ENCODE measurements at places on chromosomes 12 and 14.
A peak's percentile ranks its signal among the peaks of the same experiment; 100 is the strongest.

DNA sequence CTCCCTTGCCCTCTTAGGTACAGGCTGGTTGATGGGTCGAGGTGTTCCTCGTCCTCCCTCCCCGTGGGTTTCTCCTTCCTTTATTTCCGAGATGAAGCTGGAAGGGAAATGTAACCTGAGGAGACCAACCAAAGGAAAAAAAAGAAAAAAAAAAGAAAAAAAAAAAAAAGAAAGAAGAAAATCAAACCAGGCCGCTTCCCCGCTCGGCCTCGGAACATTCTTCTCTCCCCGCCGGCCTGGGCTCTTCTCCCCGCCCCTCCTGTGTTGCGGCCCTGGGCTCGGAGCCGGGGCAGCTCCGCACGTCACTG, 1.6 kb upstream of the NFATC4 start:
- DNase-seq: no peak

- no peak for DNase-seq
Observed at GRCh38 chr14:24224618-24225071, 7.5 kb downstream of the NEDD8 start.

DNA sequence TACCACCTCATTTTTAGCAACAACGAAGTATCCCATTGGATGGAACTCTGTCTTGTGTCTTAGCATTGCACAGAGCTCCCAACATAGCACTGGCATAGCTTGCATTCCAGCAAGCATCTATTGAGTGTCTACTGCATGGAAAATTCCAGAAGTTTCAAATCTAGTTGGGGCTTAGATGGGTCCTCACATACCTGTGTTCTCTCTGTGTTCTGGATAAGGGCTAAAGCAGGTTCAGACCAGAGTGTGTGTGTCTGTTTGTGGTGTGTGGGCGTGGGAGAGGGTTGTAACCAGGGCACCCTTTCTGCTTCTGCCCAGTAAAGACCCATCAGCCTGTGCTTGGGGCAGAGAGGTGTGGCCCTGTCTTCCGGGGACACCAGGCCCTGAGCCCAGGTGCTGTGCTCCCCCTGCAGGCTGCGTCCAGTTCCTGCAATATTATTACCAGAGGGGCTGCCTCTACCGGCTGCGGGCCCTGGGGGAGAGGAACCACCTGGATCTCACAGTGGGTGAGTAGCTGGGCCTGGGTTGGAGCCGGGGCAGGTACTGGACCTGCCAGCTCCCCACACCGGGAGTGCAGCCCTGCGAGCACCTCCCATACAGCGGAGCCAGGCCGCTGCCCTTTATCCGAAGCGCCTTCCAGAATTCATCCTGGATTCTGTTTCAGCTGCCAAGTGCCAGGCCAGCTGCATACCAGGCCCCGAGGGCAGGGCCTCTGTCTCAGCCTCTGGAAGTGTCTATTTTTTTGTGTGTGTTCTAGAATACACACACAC, 20.3 kb downstream of the RHOF start:
- DNase-seq: peak; percentile 90

GRCh38 chr14:99213101-99213500, 58.9 kb downstream of the BCL11B start:
- no peak for DNase-seq

GRCh38 chr12:68276402-68276930, 23.1 kb upstream of the IL22 start:
- no peak for DNase-seq

- DNase-seq: no peak
Observed at GRCh38 chr14:100692256-100692655, 34.4 kb upstream of the DLK1 start.

GRCh38 chr14:24080888-24081738, 9.8 kb downstream of the CPNE6 start:
- DNase-seq: peak; percentile 77

- DNase-seq: no peak
Observed at GRCh38 chr12:12477532-12477890, 85.2 kb downstream of the DUSP16 start.

DNA sequence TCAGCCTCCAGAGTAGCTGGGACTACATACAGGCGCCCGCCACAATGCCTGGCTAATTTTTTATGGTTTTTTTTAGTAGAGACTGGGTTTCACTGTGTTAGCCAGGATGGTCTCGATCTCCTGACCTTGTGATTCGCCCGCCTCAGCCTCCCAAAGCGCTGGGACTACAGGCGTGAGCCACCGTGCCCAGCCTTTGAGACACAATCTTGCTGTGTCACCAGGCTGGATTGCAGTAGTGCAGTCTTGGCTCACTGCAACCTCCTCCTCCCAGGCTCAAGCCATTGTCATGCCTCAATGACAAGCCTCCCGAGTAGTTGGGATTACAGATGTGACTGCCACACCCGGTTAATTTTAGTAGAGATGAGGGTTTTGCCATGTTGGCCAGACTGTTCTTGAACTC, 21.3 kb upstream of the STRN3 start:
- no peak for DNase-seq

- DNase-seq: no peak
Observed at GRCh38 chr12:41936333-41936732, 208.3 kb downstream of the GXYLT1 start.

DNA sequence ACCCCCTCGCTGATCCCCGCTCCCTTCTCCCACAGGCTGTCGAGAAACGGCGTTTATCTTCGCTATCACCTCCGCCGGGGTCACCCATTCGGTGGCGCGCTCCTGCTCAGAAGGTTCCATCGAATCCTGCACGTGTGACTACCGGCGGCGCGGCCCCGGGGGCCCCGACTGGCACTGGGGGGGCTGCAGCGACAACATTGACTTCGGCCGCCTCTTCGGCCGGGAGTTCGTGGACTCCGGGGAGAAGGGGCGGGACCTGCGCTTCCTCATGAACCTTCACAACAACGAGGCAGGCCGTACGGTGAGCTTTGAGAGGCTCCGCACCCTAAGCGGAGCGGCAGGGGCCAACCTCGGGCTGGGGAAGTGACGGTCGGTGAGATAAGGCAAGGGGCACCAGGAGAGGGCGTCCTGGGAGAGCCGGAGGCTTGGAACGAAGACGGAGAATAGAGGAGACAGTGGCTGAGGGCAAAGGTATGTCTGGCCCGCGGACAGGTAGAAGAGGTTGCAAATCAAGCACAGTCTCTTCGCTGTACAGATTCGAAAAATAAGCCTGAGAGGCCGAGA, 2.3 kb downstream of the WNT1 start:
- DNase-seq: no peak

GRCh38 chr12:94405413-94406116, 54.1 kb downstream of the CEP83 start:
- DNase-seq: no peak

DNA sequence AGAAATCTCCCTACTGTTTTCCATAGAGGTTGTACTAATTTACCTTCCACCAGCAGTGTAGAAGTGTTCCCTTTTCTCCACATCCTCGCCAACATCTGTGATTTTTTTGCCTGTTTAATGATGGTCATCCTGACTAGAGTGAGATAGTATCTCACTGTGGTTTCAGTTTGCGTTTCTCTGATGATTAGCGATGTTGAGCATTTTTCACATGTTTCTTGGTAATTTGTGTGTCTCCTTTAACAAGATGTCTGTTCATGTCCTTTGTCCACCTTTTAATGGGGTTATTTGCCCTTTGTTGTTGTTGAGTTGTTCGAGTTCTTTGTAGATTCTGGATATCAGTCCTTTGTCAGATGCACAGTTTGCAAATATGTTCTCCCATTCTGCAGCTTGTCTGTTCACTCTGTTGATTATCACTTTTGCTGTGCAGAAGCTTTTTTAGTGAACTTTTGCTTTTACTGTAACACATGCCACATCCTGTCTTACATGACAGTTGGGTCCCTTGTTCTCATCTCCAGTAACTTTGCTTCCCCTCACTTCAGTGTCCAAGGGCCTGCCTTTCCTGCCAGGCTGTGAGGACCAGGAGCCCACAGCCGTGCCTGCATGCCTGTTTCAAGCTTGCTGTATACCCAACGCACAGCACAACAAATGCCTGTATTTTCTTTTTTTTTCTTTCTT, 64.9 kb downstream of the SPRING1 start:
- no peak for DNase-seq

DNA sequence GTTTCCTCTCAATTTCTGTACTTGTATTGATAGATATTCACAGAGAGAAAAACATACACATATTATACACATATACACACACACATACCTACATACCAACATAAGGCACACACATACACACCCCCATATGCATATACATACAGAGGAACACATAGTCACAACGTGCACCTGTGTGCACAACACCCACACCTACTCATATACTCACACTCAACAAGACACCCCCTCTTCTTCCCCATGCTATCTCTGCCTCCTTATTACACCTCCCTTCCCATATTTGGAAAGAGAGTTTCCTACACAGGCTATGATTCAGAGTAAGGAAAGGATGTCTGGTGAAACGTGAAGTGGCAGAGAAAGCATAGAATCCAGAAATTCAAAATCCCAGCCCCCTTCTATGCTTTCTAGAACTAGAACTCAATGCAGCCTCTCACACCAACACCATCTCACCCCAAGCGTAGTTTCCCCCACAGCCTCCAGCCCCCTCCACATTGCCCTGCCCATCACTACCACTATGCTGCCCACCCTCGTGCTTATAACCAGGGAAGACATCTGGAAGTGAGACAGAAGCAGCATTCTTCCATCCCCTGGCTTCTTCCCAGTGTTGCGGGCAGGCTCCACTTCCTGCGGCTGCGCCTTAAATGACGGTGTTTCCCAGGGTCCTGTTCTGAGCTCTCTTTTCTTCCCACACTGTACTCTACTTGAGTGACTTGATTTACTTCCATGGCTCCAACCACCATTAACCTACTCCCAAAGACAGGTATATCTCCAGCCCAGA, 2.4 kb downstream of the RNASE8 start:
- no peak for DNase-seq

GRCh38 chr14:92716131-92716530, 32.3 kb downstream of the LGMN start:
- DNase-seq: no peak

- DNase-seq: no peak
Observed at GRCh38 chr14:77270361-77271112, 469 bp downstream of the NGB start.

- DNase-seq: no peak
Observed at GRCh38 chr14:96126339-96126782, 78.3 kb upstream of the BDKRB2 start.

Measured in GM18507 (cell line).